SIG-M5 (cell line): ENCODE measurements at places on chromosomes 7 and 10.

DNA sequence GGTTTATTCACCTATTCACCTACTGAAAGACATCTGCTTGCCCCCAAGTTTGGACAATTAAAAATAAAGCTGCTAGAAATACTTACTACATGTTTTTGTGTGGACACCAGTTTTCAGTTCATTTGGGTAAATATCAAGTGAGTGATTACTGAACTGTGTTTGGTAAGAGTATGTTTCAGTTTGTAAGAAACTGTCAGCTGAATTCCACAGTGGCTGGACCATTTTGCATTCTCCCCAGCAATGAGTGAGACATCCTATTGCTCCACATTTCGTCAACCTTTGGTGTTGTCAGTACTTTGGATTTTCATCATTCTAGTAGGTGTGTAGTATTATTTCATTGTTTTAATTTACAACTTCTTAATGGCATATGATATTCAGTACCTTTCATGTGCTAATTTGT lies 17.4 kb upstream of the IKZF1 start:
- DNase-seq = no peak

- peak; percentile 62 for DNase-seq
Measured at GRCh38 chr7:37342688-37343471, 105.8 kb downstream of the ELMO1 start.

GRCh38 chr7:2094454-2095045 lies 138.2 kb downstream of the MAD1L1 start:
- DNase-seq = no peak

GRCh38 chr7:127673902-127674301 lies 21.9 kb downstream of the SND1 start:
- DNase-seq = no peak

DNA sequence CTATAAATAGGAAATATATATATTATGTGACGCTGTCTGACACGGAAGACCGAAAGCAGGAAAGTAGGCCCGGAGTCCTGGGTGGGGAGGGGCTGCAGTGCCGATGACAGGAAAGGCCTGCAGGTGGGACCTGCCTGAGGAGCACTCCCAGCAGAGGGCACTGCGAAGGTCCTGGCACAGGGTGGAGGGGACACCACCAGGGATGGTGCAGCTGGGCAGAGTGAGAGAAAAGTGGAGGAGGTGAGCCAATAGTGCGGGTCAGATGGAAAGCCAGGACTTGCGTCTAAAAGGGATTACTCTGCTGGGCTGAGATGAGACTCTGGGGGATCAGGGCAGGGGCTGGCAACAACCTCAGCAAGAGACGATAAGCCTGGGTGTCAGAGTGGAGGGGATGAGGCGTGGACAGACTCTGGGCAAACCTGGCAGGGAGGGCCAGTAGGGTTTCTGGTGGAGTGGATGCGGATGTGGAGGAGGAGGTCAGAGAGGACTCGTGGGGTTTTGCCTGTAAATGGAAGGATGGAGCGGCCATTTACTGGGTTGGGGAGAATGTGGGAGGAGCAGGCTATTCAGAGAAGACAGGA lies 118.2 kb upstream of the ZNF746 start:
- DNase-seq = no peak
